Effector memory CD8-positive, alpha-beta T cell (primary cell): ENCODE measurements at places on chromosomes 7 and 10.

GRCh38 chr10:131748191-131748590, 152.6 kb upstream of the PPP2R2D start:
- DNase-seq, result no peak

DNA sequence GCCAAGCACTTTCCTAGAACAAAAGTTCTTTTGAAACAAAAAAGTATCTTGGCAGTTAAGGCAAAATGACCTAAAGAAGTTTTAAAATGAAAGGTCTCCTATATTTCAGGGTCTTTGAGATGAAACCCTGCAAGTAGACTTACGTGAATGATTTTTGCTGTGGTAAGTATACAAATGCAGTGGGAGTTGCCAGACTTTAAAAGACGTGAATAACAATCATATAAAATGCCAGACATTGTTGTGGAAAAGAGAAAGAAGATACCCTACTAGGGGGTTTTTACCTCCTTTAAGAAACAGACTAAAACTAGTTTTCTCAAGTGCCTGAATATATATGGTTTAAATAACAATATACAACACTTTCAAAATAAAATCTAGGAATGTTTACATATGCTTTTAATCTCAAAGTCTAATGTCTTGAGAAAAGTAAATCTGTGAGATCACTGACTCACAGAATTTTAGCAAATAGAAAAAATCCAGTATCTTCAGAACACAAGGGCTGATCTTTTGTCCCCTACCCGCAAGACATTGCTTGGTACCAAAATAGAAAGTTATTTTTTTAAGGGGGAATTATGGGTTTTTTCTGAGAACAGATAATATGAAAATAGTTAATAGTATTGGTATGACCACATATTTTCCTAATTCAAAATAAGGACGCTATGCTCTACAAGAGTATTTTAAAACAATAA, 29.5 kb downstream of the LRRC17 start:
- DNase-seq, result no peak

GRCh38 chr7:8592167-8592566, 158.8 kb downstream of the NXPH1 start:
- DNase-seq, result no peak

DNA sequence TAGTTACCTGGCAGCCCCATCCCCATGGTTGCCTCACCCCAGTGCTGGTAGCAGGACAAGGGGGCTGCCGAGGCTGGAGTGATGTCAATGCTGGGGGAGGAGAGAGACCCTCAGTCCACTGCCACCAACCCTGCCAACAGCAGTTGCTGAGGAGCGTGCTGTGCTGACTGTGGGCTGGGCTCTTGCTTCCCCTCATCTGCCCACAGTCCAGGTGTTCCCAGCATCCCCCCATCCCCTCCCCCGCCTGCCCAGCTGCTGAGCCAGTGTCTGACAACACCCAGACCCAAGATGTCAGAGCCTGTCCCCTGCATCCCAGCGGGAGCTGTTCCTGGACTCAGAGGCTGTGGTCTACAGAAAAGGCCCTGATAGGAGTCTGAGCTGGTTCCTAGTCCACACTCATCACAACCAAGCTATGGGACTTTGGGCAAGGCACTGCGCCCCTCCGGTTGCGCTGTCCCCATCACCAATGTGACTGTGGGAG, 14.6 kb upstream of the PSAP start:
- DNase-seq, result no peak

GRCh38 chr7:98211221-98211675, at the start of gene BHLHA15:
Gene BHLHA15 (plus strand): TSS chr7:98211439. CDS start chr7:98212310, 871 bp downstream.
- DNase-seq, result no peak
